ENCODE measurements at places on chromosomes 2 and 18. TPM values are rescaled to one million over a fixed set of nuclear protein-coding genes. Genes with fewer than 3 reads are reported as not detected.

DNA sequence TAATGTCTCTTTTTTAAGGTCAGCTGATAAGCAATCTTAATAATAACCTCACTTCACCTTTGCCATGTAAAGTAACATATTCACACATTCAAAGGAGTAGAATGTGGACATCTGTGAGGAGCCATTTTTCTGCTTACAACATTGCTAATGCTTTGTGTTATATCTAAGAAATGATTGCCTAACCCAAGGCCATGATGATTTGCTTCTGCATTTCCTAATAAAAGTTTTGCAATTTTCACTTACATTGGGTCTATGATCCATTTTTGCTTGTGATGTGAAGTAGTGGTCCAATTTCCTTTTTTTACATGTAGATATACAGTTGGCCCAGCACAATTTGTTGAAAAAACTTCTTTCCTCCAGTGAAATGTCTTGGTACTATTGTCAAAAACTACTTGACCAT lies 22.0 kb downstream of the RELCH start:
- H3K4me1 ChIP-seq: no peaks in the 10 kb centered on the region
- no peak overlapping the region for H3K27ac ChIP-seq
- no peak overlapping the region for H3K4me3 ChIP-seq
- H3K27me3 ChIP-seq: no peaks in the 10 kb centered on the region
- DNase-seq: no peak

- H3K4me3 ChIP-seq: no peak overlapping the region
- H3K27ac ChIP-seq: no peak overlapping the region
- H3K36me3 ChIP-seq: no peaks in the 10 kb centered on the region
- no peak for DNase-seq
- peaks cover 14% of the 10 kb centered on the region for H3K4me1 ChIP-seq
- no peaks in the 10 kb centered on the region for H3K27me3 ChIP-seq
Measured at GRCh38 chr2:179571721-179572120, 289.7 kb downstream of the ZNF385B start.

The LHCGR gene
- total RNA-seq: not detected

- no peak for DNase-seq
- H3K36me3 ChIP-seq: no peaks in the 10 kb centered on the region
- H3K4me3 ChIP-seq: no peak overlapping the region
- no peak overlapping the region for H3K27ac ChIP-seq
- no peaks in the 10 kb centered on the region for H3K27me3 ChIP-seq
- no peaks in the 10 kb centered on the region for H3K4me1 ChIP-seq
Measured at GRCh38 chr2:196935432-196935831, 8.9 kb upstream of the PGAP1 start.

The ELOA2 gene
- not detected for total RNA-seq

Measured in mesothelial cell of epicardium (in vitro differentiated cells).